ENCODE measurements at places on chromosomes 4 and X. TPM values are rescaled to one million over a fixed set of nuclear protein-coding genes. Genes with fewer than 3 reads are reported as not detected.

The LINC00632 gene
- 0.23 TPM for total RNA-seq

GRCh38 chr4:172858731-172859230 is 309.8 kb upstream of the GALNT7 start:
- DNase-seq, result no peak

- DNase-seq, result no peak
Measured at GRCh38 chr4:110480031-110480549, 4.1 kb downstream of the ENPEP start.

DNA sequence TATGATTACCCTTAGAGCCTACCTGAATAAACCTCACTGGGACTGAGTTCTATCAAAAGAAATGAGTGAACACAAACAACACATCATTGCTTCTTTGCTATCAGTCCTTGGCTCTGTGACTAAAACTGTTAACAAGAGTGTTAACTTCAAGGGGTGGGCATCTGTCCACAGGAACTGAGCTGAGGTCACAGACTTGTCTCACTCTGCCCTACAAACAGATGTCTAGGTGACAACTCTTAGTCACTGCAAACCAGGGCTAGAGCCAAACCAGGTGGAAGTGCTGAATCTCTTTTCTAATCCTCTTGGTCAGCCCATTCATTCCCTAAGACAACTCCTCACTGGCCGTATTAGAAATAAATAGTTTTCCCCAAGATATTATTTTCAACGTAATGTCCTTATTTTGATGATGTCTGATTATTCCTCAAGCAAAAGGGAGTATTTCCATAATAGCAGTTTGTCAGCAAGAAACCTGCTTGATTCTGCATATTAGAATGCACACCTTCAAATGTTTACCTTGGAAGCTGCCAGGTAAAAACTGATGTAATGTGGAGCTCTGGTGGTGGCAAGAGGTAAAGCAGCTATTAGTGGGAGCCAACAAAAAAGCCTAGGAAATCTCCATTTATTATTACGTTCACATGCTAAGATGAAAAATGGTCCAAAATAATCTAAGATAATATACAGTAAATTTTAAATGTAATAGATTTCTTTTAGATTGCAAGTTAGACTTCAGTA is 4.0 kb downstream of the COL25A1 start:
- peak; percentile 61 for DNase-seq

- DNase-seq, result no peak
Measured at GRCh38 chrX:9134366-9134765, 100.4 kb upstream of the FAM9B start.

Data from dermis blood vessel endothelial cell (primary cell).